Endodermal cell (in vitro differentiated cells): ENCODE measurements at places on chromosomes 11 and 22. TPM values are rescaled to one million over a fixed set of nuclear protein-coding genes. Genes with fewer than 3 reads are reported as not detected.
A peak's percentile ranks its signal among the peaks of the same experiment; 100 is the strongest.

- peak overlapping the region; percentile 94 for H3K4me3 ChIP-seq
- peaks cover 22% of the 10 kb centered on the region for H3K27me3 ChIP-seq
- H3K4me1 ChIP-seq, result no peaks in the 10 kb centered on the region
- H3K36me3 ChIP-seq, result peaks cover 33% of the 10 kb centered on the region
- no peak for DNase-seq
Measured at GRCh38 chr11:113773092-113773415, 438 bp downstream of the ZW10 start.

DNA sequence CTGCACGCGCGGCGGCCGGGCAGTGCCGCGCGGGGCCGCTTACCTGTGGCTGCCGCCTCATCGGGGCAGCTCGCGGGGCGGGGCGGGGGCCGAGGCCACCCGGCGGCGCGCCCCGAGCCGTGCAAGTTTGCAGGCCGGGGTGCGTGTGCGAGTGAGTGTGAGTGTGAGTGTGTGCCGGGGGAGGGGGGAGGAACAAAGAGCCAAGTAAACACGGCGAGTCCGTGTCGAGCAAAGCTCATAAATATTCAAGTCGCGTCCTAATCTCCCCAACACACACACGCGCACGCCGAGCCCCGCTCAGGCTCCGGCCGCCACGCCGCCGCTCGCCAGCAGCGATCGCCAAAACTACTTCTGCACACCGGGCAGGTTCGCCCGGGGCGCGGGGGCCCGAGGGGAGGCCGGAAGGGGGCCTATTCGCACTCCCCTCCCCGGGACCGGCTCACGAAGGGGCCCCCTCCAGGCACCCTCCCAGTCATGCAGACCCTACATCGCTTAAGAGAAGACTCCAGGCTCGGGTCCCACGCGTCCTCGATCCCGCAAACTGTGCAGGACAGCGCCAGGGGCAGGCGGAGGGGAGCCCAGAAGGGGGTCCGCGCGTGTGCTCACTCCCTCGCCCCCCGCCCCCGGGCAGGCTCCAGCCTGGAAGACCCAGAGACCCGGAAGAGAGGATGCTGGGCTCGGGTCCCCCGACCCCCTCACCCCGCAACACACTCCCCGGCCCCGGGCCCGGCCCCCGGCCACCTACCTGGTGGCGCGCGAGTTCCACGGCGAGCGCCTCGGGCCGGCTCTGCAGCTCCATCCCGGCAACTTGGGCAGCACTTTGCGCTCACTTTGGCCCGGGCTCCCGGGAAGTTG is 827 bp downstream of the PHF21B start:
- H3K4me1 ChIP-seq, result peaks cover 3% of the 10 kb centered on the region
- peak overlapping the region; percentile 82 for H3K4me3 ChIP-seq
- peak overlapping the region; percentile 82 for H3K27ac ChIP-seq
- peaks cover 10% of the 10 kb centered on the region for H3K36me3 ChIP-seq
- no peaks in the 10 kb centered on the region for H3K27me3 ChIP-seq

- H3K27me3 ChIP-seq, result peaks cover 14% of the 10 kb centered on the region
- no peaks in the 10 kb centered on the region for H3K4me1 ChIP-seq
- no peaks in the 10 kb centered on the region for H3K36me3 ChIP-seq
- no peak overlapping the region for H3K27ac ChIP-seq
- peak overlapping the region; percentile 71 for H3K4me3 ChIP-seq
Measured at GRCh38 chr11:1310772-1311468, 1.5 kb upstream of the TOLLIP start.

GRCh38 chr11:96075532-96075959 is 151.6 kb upstream of the MTMR2 start:
- no peak for DNase-seq
- H3K27me3 ChIP-seq, result no peaks in the 10 kb centered on the region
- H3K36me3 ChIP-seq, result no peaks in the 10 kb centered on the region
- H3K4me1 ChIP-seq, result no peaks in the 10 kb centered on the region
- no peak overlapping the region for H3K27ac ChIP-seq

GRCh38 chr11:98180921-98181320 is 839.8 kb upstream of the CNTN5 start:
- no peak for DNase-seq
- H3K4me3 ChIP-seq, result no peak overlapping the region
- no peak overlapping the region for H3K27ac ChIP-seq

- no peak for DNase-seq
- H3K27me3 ChIP-seq, result no peaks in the 10 kb centered on the region
Measured at GRCh38 chr11:6742260-6742659, 29.5 kb downstream of the OR2AG2 start.

WNT11 gene
- 0.53 to 2.3 TPM (median 0.65 TPM) in 3 replicates for total RNA-seq

GRCh38 chr22:48187356-48187755 is 1424.9 kb downstream of the TBC1D22A start:
- no peak overlapping the region for H3K4me3 ChIP-seq
- H3K36me3 ChIP-seq, result no peaks in the 10 kb centered on the region
- no peak for DNase-seq
- H3K27ac ChIP-seq, result no peak overlapping the region
- H3K27me3 ChIP-seq, result no peaks in the 10 kb centered on the region

GRCh38 chr11:121348220-121348875 is 55.8 kb downstream of the SC5D start:
- H3K36me3 ChIP-seq, result no peaks in the 10 kb centered on the region
- H3K27me3 ChIP-seq, result no peaks in the 10 kb centered on the region
- no peak for DNase-seq
- peaks cover 8% of the 10 kb centered on the region for H3K4me1 ChIP-seq
- H3K27ac ChIP-seq, result no peak overlapping the region

DNA sequence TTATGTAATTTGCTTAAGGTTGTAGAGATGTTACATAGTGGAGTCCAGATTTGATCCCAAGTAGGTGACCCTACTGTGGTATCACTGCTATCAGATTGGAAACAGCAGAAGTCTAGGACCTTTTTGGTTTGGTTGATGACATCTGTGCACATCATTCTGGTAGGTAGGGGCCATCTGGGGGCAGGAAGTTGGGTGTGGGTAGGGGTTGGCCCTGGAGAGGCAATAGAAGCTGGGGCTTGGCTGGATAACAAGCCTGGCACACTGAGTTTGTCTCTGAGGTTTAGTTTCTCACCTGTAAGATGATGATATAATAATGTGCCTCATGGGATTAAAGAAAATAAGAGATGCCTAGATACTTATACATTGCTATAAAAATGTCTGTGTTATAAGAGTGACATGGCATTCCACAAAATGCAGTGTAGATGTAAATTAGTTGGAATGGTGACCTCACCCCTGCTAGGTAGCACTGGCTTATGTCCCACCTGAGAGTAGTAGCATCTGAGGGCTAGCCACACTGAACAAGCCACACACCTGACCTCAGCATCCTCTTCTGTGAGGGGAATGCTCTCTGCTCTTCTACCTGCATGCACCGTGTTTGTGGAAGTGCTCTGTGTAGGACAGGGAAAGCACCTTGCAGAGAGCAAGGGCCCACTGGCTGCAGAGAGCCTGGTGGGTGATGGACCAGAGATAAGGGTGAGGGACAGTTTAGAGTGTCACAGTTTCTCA is 36.9 kb downstream of the PTPRJ start:
- H3K27ac ChIP-seq, result no peak overlapping the region
- no peak overlapping the region for H3K4me3 ChIP-seq
- no peak for DNase-seq
- no peaks in the 10 kb centered on the region for H3K27me3 ChIP-seq

MRGPRF gene
- total RNA-seq, result 3.3 and 4.7 TPM in 2 replicates

HTR3A gene
- 0.55 and 1.3 TPM in 2 replicates for total RNA-seq

- H3K27me3 ChIP-seq, result no peaks in the 10 kb centered on the region
- no peak overlapping the region for H3K27ac ChIP-seq
- no peaks in the 10 kb centered on the region for H3K4me1 ChIP-seq
- peak; percentile 36 for DNase-seq
- H3K4me3 ChIP-seq, result no peak overlapping the region
Measured at GRCh38 chr22:18985780-18986179, 49.7 kb upstream of the PRODH start.

GRCh38 chr11:64026575-64027205 is 9.0 kb upstream of the FLRT1 start:
- H3K4me3 ChIP-seq, result no peak overlapping the region
- no peaks in the 10 kb centered on the region for H3K36me3 ChIP-seq
- H3K27me3 ChIP-seq, result peaks cover 5% of the 10 kb centered on the region

IL10RA gene
- 0.46 to 0.63 TPM in 2 of 3 replicates, not detected in the other for total RNA-seq
